ENCODE measurements at places on chromosomes 2 and 18. TPM values are rescaled to one million over a fixed set of nuclear protein-coding genes. Genes with fewer than 3 reads are reported as not detected.
A peak's percentile ranks its signal among the peaks of the same experiment; 100 is the strongest.

Gene ONECUT2
- total RNA-seq: not detected

Gene DCAF17
- 27.4 TPM for total RNA-seq

Gene SH3BP4
- total RNA-seq: 0.28 TPM

Gene TIGD1
- total RNA-seq: 8.5 TPM

Gene SCN3A
- not detected for total RNA-seq

Gene PAX8
- 0.45 TPM for total RNA-seq

Gene RAB31
- not detected for total RNA-seq

Gene DAPL1
- total RNA-seq: not detected

Gene AQP12B
- total RNA-seq: not detected

DNA sequence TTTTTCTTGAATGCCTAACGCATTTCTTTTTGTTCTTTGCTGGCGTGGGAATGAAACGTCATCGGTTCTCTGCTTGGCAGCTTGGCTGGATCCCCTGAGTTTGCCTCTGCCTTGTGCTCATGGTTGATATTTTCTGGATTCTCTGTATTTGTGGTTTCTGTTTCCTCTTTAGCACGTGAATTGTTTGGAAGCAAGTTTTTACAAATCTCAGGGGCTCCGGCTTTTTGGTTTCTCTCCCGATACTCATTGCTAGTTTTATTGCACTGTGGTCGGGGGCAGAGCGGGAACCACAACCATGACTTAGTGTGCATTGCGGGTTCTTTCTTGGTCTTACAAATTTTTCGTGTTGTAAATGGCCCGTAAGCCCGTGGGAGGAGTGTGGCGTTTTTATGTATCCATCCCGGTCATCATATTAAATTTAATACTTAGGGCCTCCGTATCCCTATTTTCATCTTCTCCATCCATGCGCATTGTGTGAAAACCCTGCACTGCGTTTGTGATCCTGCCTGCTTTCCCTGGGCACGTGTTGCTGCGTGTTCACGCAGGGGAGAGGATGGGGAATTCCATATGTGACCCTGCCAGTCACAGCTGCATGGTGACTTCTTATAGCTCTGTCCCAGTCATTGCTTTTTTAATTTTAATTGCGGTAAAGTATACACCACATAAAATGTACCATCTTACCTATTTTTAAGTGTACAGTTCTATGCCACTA is 9.4 kb downstream of the RAMP1 start:
- no peak for DNase-seq

DNA sequence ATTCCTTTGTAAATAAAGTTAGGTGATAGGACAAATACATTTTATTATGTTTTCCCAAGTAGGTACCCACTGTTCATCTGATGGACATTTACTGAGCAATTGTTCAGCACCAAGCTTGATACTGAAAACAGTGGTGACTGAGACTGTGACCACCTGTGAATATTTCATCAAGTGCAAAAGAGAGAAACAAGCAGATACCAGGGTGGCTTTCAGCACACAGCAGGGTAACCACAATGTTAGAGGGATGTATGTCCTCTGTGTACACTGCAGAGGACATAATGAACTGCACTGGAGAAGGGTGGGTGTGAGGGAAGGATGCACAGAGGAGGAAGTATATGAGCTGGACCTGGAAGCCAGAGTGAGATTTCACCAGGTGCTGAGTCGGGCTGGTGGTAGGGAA is 411.8 kb downstream of the RAD51AP2 start:
- no peak for DNase-seq

DNA sequence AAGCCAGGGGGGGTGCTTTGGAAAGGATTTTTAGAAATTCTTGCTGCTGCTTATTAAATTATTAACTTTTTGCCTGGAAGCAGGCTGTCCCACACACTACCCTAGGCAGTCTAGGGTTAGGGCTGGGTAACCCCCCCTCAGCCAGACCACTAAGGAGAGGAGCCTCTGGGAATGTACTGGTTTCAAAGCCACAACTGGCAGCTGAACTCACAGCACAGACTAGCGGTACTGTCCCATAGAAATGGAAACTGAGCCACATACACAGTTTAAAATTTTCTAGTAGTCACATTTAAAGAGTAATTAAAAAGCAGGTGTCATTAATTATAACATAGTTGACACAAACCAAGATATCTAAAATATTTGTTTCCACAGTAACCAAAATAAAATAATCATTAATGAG is 50.1 kb downstream of the SPRED2 start:
- DNase-seq: no peak

DNA sequence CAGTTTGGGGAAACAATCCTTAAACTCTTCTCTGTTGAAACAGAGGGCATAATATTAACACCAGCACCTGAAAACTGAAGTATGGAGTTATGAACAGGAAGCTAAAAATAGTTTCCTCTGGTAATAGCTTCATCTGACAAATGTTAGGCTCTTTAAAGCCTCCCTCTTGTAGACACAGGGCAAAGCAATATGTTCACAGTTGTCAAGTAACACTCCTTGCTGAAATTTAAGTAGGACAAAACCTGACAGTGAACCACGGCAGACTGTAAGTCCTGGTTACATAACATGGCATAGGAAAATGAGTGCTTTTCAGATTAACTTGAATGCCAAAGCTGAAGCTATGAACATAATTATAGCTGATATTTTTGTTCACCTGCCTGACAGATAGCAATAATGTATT is 172.9 kb downstream of the CMPK2 start:
- no peak for DNase-seq

DNA sequence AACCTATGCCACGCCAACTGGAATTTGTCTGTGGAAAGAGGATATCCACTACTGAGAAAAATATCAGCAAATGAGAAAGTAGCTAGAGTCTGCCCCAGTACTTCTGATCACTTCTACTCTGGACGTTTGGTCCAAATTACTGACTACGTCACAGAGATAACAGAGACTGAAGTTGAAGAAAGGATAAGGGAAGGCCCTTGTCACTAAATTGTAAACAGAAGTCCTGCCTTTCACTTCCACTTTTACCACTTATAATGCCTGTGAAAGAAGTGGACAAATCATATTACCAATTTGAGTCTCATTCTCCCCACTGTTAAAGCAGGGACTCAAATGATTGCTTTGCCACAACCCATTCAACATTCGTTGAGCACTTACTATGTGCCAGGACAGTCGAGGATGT is 173.9 kb upstream of the ERBB4 start:
- DNase-seq: no peak

- no peak for DNase-seq
Observed at GRCh38 chr2:152766928-152767327, 48.5 kb downstream of the ARL6IP6 start.

- DNase-seq: no peak
Observed at GRCh38 chr2:227293531-227293930, 31.5 kb upstream of the MFF start.

DNA sequence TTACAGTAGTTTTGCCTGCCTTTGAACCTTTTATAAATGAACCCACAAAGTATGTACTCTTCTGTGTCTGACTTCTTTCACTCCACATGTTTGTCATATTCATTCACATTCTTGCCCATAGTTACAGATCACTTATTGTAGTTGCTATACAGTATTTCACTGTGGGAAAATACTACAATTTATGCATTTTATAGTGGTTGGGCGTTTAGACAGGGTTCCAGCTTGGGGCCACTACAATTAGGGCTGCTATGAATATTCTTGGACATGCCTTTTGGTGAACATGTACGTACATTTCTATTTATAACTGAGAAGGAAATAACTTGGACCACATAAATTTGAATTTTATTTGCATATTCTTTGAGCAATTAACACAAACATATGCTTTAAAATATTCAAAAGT is 15.4 kb upstream of the PMAIP1 start:
- no peak for DNase-seq

DNA sequence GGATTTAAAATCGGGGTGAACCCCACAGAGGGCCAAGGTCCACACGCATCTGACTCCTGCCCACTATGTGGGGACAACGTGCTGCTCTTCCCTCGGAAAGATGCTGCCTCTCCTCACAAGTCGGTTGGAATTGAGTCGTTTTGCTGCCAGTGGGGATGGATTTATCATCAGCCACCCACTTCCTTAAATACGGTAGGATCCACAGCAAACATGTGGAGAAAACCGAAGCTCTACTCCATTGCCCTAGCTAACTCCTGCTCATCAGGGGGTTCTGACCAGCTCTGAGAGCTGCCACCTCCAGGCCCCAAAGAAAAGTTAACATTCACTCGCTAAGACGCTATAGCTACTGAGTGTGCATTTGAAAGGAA is 80.9 kb downstream of the CHRNA1 start:
- peak; percentile 73 for DNase-seq

DNA sequence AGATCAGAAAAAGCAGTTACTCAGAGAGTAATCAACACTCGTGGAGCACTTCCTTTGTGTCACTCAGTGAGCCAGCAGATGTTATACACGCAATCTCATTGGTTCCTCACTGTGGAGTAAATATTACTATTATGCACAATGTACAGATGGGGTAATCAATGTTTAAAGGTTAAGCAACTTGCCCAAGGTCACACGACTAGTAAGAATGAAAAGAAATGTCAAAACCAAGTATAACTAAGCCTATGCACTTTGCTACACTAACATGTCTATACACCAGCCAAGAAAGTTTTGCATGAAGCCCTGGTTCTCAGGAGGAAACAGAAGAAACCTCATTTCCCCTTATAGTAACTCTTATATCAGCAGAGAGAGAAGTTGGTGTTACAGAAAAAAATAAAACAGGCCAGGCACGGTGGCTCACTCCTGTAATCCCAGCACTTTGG is 5.4 kb downstream of the METTL21A start:
- DNase-seq: no peak

DNA sequence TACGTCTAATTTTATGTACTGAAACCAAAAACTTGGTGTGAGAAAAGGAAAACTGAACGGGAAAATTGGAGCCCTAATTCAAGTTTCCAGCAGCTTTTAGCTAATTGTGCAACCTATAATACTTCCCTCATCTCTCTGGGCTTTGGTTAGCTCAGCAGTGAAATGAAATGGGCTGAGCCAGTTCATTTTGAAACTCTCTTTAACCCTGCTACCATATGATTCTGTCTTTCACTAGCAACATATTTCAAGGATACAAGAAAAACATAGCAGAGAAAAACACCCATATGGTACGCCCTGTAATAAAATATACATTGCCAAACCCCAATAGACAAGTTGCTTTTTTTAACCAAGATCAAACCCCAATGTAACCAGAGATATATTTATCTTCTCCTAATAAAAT is 799 bp downstream of the SYT4 start:
- no peak for DNase-seq

DNA sequence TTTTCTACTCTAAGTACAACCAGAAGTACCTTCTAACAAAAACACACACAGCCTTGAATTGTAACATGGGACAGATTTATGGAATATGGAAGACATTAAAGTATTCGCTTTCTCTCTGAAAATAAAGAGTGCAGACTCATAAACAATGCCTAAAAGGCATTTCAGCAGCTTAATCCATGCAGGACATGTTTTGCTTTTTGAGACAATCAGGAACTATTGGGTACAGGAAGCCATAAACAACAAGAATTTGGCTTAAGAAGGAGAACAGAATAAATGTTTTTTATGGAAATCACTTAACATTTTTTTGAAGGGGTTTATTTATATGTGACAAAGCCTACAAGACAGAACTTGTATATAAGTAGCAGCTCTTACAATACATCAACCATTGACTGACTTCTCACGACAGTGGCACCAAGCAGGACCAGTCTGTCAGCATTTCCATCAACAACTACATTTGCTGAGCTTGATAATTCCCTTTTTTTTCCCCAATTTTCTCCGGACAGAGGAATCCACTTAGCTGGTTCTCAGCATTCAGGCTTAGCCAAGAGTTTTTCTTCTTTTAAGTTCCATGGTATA is 140.1 kb downstream of the EXOC6B start:
- no peak for DNase-seq

GRCh38 chr2:101736861-101737291 is 39.4 kb downstream of the MAP4K4 start:
- no peak for DNase-seq

- no peak for DNase-seq
Observed at GRCh38 chr2:222754324-222754930, 83.0 kb downstream of the MOGAT1 start.

DNA sequence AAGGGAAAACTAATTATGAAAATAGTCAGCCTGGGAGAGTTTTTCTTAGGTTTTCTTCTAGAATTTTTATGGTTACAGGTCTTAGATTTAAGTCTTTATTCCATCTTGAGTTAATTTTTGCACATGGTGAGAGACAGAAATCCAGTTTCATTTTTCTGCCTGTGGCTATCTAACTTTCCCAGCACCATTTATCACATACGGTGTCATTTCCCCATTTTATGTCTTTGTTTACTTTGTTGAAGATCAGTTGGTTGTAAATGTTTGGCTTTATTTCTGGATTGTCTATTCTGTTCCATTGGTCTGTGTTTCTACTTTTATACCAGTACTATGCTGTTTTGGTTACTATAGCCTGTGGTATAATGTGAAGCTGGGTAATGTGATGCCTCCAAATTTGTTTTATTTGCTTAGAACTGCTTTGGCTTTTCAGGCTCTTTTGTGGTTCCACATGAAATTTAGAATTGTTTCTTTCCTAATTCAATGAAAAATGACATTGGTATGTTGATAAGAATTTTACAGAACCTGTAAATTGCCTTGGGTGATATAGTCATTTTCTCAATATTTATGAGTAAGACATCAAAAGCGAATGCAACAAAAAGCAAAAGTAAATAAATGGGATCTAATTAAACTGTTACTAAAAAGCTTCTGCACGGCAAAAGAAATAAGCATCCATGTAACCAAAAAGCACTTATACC is 146.1 kb upstream of the NOL4 start:
- DNase-seq: no peak
